Activated CD4-positive, alpha-beta T cell treated with anti-CD3 and anti-CD28 coated beads, Interleukin-10, Interleukin-2, amounts not matched to agents 100 ng/mL and 50 ng/mL, durations not matched to agents 16 hours and 8 hours (primary cell): ENCODE measurements at places on chromosomes 1 and 21.

GRCh38 chr1:34619256-34619655 is 135.6 kb upstream of the GJB5 start:
- DNase-seq: no peak

GRCh38 chr1:52365746-52366516 is at the start of gene CC2D1B:
TSS of gene CC2D1B (minus strand) at chr1:52366205. CDS start at chr1:52364620, 1,585 bp downstream.
- DNase-seq: peak; percentile 100

DNA sequence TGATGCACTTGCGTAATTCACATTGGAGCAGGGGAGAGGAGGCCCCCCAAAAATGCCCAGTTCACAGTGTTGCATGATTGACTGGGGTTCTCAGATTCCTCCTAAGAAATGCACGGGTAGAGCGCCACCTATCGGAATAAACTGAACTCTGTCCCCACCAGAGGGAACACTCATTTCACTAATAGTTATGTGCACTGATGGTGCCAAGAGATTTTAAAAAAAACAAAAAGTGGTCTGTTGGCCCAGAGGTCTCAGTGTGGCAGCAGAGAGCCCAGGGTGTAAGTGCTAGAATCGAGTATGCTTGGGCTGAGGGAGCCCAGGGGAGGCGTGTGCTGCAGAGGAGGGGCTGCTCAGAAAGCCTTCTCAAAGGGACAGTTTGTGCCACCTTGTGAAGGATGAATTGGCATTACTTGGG is 6.9 kb downstream of the PINK1 start:
- peak; percentile 73 for DNase-seq

GRCh38 chr1:6596886-6597776 is 5.5 kb downstream of the KLHL21 start:
- no peak for DNase-seq

GRCh38 chr1:8627728-8628127 is 189.7 kb downstream of the RERE start:
- DNase-seq: no peak

- no peak for DNase-seq
Measured at GRCh38 chr1:227935826-227936225, 11.9 kb downstream of the WNT9A start.

- DNase-seq: no peak
Measured at GRCh38 chr1:82818586-82818985, 1017.9 kb downstream of the ADGRL2 start.
